Panc1 (cell line): ENCODE measurements at places on chromosomes 13 and 19.

- DNase-seq = no peak
Observed at GRCh38 chr13:48636550-48636949, 17.2 kb upstream of the CYSLTR2 start.

GRCh38 chr13:31697290-31697689 lies 42.0 kb upstream of the RXFP2 start:
- no peak for DNase-seq

- no peak for DNase-seq
Observed at GRCh38 chr13:45102136-45102507, 18.2 kb upstream of the GTF2F2 start.

DNA sequence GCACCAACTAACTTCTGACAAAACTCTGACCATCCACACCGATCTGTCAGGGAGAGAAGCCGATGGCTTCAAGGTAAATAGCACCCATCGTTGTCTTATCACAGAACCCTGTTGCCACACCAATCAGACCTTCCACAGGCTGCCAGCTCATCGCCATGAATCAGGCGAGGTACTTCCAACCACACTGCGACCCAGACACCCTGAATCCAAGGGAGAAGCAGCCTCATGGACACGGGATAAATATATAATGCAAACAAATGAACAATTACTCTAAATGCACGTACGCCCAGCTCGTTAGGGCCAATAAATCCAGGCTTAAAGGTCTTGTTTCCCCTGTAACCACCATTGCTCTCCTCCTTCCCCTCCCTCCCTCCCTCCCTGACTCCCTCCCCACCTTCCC lies 20.8 kb downstream of the RANBP3 start:
- DNase-seq = no peak

DNA sequence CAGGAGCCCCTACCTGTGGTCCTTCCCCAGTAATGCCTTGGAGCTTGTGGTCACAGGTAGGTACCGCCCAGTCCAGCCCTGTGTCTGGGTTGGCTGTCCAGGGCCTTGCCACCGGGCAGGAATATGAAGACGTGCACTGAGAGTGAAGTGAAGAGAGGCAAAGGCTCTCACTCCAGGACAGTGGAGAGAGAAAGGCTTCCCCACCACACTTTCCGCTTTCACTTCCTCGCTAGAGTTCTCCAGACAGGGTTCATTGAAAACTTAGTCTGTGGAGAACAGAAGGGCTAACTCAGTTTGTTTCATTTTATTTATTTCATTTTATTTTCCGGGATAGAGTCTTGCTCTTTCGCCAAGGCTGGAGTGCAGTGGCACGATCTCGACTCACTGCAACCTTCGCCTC lies 14.2 kb downstream of the FCAR start:
- DNase-seq = no peak

DNA sequence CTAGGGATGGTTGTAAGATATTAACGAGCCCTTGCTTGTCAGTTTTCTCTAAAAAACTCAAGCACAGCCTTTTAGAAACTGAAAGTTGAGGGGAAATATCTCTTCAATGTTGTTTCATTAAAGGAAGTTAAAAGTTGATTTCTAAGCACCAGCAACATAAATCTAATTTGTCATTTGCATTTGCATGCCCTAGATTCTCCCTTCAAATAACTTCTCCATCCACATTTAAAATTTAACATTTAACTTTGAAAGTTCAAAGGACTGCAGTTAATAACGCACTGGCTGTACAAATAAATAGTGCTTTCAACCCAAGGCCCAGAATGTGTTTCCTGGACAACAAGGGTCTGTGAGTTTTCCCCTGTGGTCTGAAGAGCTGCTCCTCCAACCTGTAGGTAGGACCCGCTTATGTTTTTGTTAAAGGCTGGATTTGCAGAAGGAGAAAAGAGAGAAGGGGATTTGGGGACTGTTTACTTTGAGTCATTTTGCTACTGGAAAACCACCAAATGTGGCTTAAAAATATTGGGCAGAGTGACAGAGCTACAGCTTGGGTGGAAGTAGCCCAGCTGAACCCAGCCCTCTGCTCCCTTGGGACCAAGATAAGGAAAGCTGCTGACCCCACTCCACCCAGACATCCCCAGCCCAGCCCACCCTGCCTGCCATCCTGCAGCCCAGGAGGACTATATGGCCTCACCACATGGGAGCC lies 39.8 kb downstream of the TNFRSF19 start:
- no peak for DNase-seq

GRCh38 chr19:28345811-28346210 lies 867.1 kb downstream of the UQCRFS1 start:
- no peak for DNase-seq

DNA sequence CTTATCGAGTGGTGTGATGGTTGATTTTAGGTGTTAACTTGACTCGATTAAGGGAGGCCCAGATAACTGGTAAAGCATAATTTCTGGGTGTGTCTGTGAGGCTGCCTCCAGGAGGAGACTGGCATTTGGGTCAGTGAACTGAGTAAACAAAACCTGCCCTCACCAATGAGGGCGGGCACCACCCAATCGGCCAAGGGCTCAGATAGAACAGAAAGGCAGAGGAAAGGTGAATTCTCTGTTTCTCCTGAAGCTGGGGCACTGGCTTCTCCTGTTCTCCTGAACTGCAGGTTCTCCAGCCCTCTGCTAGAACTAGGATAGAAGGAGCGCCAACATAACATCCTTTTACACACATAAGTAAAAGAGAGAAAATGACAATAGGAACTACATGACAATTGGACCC lies 35.1 kb downstream of the ESD start:
- no peak for DNase-seq

- DNase-seq = no peak
Observed at GRCh38 chr19:18373407-18373891, 12.5 kb upstream of the GDF15 start.

GRCh38 chr13:110920038-110920437 lies 5.2 kb upstream of the ANKRD10 start:
- DNase-seq = no peak

- no peak for DNase-seq
Observed at GRCh38 chr19:2661615-2662014, 40.9 kb downstream of the GNG7 start.

DNA sequence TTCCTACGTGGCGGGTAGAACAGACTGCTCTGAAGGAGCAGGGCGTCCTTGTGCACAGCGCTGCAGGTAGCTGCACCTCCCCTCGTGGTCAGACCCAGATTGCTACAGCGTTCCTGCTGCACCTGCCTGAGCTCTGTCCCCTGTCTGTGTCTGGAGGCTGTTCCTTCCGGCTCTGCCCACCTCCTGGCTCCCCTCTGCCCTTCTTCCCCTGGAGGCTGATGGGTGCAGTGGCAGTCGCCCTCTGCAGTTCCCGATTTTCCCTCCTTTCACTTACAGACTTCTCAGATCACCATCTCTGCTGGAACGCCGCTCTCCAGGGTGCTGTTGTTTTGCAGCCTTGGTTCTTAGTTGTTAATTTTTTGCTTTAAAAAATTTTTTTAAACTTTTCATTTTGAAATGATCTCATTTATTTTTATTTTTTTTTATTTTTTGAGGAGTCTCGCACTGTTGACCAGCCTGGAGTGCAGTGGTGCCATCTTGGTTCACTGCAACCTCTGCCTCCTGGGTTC lies 53.6 kb downstream of the SMARCA4 start:
- DNase-seq = no peak

- no peak for DNase-seq
Observed at GRCh38 chr19:40223135-40223822, 3.2 kb downstream of the CCNP start.

DNA sequence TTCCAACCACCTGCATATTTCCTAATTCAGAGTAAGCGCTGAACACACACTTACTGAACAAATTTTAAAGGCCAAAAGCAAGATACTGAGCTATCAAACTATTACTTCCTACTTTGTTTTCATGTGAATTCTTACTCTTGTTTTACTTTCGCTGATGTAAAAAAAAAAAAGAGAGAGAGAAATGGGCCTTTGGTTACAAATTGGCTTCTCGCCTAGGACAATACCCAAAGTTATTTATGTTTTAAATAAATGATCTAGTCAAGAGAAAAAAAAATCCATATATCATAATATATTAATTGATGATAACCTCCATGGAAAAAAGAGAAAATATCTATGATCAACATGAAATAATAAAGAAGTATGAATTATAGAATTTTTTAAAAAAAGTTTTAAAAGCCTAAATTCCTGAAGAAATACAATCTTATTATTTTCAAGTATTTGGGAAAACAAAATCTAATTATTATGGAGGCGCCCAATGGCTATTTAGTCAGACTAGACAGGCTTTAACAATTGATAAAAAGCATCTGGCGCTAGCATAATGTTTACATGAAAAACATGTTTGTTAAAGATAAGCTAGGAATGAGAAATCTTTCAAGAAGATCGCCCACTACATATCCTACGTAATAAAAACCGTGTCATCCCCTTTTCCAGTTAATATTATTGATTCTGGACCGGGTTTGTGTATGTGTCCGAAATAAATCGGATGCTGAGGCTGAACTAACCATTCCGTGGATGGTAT lies 9.0 kb downstream of the COL4A1 start:
- DNase-seq = no peak

- DNase-seq = no peak
Observed at GRCh38 chr19:10911579-10912363, 16.7 kb downstream of the YIPF2 start.

DNA sequence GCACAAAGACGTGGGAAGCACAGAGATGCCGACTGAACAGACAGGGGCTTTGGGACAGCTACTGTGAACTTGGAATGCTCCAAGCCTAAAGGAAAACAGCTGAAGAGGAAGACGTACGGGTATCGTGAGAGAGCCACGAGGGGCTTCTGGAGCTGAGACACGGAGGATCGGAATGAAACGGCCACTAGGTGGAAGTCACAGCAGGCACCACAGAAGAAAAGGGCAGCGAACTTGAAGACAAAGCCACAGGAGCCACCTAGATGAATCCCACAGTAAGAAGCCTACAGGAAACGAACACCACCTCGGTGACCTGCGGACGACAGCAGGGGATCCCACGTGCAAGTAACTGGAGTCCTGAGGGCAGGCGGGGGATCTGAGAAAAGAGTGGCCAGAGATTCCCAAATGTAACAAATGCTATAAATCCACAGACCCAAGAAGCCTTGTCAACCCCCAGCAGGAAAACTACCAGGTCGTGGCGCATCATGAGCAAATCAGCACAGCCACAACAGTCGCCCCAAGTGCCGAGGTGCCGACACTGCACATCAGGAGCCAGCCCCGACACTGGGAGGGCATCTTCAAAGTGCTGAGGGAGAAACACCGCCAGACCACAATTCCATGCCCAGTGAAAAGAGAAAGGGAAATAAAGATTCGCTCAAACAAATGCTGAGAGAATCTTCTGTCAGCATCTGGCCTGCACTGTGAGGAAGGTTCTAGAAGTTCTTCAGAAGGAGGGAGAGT lies 39.3 kb upstream of the ISYNA1 start:
- no peak for DNase-seq

GRCh38 chr13:23615395-23616081 lies 45.3 kb downstream of the TNFRSF19 start:
- no peak for DNase-seq

GRCh38 chr13:103130681-103131210 lies 64.5 kb upstream of the SLC10A2 start:
- DNase-seq = no peak

- no peak for DNase-seq
Observed at GRCh38 chr19:49390131-49390928, 2.3 kb downstream of the KASH5 start.

- no peak for DNase-seq
Observed at GRCh38 chr13:68690567-68690966, 1417.1 kb upstream of the ATXN8OS start.

DNA sequence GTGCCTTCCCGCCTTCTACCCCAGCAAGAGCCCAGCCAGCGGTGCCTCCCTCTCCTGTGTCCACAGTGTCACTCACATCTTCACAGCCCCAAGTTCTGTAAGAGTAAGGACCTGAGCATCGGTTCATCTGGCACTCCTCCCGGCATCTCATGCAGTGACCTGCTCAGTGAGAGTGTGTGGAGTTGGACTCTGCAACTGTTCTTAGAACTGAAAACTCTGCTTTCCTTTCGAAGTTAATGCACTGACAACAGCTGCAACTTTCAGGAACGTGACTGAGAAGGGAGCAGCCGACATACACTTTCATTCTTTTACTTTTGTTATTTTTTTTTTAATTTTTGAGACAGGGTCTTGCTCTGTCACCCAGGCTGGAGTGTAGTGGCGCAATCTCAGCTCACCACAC lies 41.2 kb downstream of the CEP89 start:
- DNase-seq = no peak

DNA sequence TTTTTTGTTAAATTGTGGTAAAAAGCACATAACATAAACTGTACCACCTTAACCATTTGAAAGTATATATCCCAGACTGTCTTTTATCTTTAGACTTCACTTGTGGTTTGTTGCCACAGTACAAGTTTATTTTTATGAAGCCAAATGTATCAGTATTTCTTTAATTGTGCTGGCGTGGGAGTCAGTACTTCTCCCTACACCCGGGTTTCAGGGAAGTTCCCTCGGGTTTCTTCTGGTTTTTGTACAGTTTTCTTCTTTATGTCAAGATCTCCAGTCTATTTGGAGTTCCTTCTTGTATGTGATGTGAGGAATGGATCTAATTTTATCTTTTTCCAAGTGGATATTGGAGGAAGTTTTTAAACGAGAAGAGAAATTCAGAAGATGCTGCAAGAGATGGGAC lies 20.5 kb downstream of the CCDC8 start:
- no peak for DNase-seq

DNA sequence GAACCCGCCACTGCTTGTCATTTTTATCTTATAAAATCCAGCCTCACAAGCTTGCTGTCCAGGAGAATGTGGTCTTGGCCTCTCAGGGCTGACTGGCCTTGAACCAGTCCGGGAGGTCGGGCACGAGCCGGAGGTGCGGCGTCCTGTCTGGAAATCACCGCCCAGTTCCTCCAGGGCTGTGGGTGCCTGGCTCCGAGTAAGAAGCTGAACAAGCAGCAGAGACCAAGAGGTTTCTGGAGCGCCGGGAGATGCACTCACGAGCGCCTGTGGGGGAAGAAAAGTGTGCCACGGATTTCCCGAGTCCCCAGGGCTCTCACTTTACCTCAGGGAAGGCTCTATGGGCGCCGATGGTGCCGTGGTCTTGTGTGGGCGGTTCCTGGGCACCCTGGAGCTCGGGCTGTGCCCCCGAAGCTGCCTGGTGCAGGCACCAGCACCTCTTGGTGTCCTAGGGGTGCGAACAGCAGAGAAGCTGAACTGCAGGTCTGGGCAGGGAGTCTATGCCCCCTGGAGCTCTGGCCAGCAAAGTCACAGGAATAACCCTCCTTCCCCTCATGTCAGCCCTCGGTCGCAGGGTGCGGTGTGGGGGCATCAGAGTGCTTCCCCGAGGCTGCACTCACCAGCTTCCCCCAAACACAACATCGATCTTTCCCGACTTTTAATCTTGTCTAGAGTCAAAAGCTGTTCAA lies 50.0 kb downstream of the GAS6 start:
- DNase-seq = no peak

- no peak for DNase-seq
Observed at GRCh38 chr13:49022472-49023144, 46.9 kb downstream of the FNDC3A start.

GRCh38 chr19:46043519-46043918 lies 2.7 kb upstream of the IGFL4 start:
- no peak for DNase-seq
